ENCODE measurements at places on chromosomes 2 and 18.

GRCh38 chr18:10164271-10165071 lies 250.7 kb downstream of the VAPA start:
- DNase-seq = no peak

DNA sequence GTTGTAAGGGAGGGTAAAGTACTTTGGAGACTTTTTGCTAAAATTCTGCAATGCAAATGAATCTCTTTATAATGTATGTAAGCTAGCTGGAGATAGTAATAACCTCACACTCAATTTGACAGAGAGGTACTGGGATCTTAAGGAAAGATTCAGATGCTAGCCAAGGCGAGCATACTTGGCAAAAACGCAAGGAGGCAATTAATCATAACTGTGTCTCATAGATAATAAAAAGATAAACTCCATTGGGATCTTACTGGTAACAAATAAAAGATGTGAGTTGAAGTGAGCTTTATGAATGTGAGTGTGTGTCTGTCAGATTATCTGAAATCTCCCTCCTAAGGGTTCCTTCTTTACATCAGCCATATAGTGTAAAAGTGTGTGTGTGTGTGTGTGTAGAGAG lies 533.0 kb downstream of the TMX3 start:
- no peak for DNase-seq

DNA sequence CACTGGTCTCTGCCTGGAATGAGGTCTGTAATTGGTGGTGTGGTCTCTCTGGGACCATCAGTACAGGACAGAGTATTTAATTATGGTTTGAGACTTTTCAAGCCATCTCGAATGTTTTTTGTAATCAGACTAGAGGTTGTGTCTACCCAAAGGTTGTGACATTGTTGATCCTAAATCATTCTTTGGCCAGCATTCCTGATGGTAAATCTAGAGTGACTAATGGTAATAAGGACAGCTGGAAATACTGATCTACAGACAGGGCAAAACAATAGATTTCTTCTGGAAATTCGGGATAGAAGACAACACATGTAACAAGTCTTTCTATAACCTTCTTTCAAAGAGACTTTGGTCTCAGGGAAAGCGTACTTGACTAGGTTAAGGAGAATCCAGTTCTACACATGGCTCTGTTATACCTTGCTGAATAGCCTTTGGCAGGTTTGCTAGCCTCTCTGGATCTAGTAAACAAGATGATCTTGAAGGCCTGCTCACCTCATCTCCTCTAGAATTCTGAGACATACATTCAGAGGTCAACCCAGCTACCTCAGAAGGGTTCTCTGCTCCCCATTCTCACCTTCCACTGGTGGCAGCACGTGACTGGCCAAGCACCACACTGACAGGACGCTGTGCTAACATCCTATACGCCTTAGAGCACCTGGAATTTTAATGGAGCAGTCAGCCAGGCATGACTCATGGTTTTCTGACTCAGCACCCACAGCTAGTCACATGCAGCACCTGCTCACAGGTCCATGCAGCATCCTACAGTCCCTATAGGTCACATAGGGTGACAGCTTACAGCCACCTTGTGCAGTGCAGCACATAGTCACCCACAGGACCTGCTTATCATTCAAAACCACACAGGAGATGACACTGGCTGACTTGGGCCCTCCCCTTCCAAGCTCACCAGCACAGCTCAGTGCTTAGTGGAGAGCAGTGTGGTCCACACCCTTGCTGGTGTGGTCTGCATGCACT lies 12.2 kb downstream of the PLB1 start:
- no peak for DNase-seq

DNA sequence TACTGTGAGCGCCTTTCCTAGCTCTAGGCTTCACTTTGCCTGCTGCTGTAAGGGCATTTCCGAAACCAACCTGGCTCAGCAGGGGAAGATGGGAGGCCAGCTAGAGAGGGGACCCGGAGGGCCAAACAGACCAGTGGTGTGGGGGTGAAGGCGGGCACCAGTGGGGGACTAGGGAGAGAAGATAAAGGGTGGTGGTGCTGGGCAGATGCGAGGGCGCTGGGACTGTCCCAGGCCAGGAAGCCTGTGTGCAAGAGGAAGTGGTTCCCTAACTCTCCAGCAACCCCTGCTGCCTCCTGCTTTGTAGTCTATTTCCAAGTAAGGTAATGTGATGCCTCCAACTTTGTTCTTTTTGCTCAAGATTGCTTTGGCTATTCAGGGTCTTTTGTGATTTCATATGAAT lies 73.1 kb downstream of the DNAH7 start:
- no peak for DNase-seq

- no peak for DNase-seq
These were observed 16.0 kb downstream of the CEP192 start for GRCh38 chr18:13007248-13007560.

GRCh38 chr18:60732143-60732542 lies 359.6 kb upstream of the MC4R start:
- no peak for DNase-seq

All from dorsolateral prefrontal cortex (tissue), 122 donors.